Central memory CD4-positive, alpha-beta T cell (primary cell): ENCODE measurements at places on chromosomes 4 and X.

DNA sequence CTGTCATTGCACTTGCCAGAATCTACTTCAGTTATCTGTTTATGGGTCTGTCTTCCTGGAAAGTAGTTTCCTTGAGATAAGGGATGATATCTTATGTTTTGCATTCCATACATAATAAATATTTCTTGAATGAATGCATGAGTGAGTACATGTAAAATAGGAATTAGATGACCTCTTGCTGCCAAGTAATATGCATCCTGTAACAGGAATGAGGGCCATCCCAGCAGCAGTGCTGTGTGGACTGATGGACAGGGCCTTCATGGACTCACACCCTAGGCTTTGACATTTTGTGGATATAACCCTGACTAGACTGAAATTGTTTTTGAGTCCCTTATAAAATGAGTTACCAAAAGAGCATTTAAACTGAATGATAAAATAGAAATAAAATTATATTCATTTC lies 77.2 kb upstream of the NEIL3 start:
- no peak for DNase-seq

- no peak for DNase-seq
Measured at GRCh38 chrX:21926116-21926515, 14.4 kb upstream of the SMS start.

DNA sequence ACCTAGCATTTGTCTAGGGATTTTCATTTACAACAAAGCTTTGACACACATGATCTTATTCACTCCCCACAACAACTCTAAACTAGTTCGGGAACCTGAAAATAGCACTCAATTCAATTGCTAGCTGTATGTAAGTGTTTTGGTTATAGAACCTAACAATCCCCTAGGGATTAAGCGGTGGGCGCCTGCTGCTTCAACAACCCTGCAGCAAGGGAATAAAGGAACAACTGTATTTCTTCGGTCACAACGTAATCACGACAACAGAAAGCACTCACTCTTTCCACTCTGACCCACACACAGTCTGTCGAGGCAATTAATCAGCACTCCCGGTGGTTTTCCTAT lies 674 bp upstream of the DIAPH2 start:
- DNase-seq = no peak

GRCh38 chr4:35771571-35771970 lies 472.7 kb downstream of the ARAP2 start:
- DNase-seq = no peak

GRCh38 chr4:110621328-110621812 lies 1.5 kb downstream of the PITX2 start:
- DNase-seq = no peak

DNA sequence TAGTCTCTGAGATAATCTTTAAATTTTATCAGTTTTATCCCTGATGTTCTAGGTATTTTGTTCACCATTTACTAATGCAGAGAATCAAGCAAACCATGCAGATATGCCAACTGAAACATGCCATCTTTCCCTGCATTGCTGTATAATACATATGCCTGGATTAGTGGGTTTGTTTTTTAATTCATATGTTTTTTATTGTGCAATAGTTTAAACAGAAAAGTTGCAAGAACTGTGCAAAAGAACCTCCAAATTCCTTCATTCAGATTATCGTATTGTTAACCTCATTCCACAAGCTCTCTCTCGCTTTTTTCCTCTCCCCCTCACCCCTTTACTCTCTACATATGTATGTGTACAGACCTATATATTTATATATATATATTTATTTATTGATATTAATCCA lies 244.6 kb downstream of the NKX6-1 start:
- no peak for DNase-seq
